ENCODE measurements at places on chromosomes 7 and 10.
A peak's percentile ranks its signal among the peaks of the same experiment; 100 is the strongest.

- peak; percentile 56 for DNase-seq
These were observed 149.0 kb downstream of the TNS3 start for GRCh38 chr7:47432671-47433563.

GRCh38 chr10:114869520-114869892 is 47.9 kb downstream of the FHIP2A start:
- no peak for DNase-seq

GRCh38 chr10:86314616-86315548 is 51.7 kb downstream of the GRID1 start:
- no peak for DNase-seq

GRCh38 chr10:96491303-96491702 is 22.4 kb downstream of the TLL2 start:
- no peak for DNase-seq

GRCh38 chr10:94546901-94547185 is 1.3 kb downstream of the HELLS start:
- DNase-seq, result no peak

DNA sequence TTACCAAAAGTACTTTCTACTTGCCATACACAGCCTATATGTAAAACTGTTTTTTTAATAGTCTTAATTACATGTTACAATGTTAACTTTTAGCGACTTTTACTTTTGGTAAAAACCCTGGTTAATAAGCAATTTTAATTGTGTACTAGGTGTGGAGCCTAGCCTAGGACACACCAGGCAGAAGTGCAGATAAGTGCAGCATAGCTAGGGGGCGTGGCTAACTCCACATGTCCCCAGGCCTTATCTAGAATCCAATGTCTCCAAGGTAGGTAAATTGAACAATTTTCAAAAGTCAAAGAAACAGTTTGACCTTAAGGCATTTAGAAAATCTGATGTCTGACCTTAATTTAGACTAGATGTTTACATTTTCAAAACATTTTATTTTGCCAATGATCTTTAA is 858.7 kb downstream of the CCSER2 start:
- no peak for DNase-seq

GRCh38 chr10:14571866-14572507 is 202.7 kb downstream of the FAM107B start:
- peak; percentile 56 for DNase-seq

- DNase-seq, result no peak
These were observed 107.4 kb downstream of the CLEC2L start for GRCh38 chr7:139630643-139631519.

- no peak for DNase-seq
These were observed 56.6 kb downstream of the PAPSS2 start for GRCh38 chr10:87716348-87716670.

GRCh38 chr7:138980563-138981291 is 462 bp downstream of the KIAA1549 start:
- no peak for DNase-seq

GRCh38 chr10:100364735-100365391 is 17.8 kb downstream of the SCD start:
- DNase-seq, result no peak

DNA sequence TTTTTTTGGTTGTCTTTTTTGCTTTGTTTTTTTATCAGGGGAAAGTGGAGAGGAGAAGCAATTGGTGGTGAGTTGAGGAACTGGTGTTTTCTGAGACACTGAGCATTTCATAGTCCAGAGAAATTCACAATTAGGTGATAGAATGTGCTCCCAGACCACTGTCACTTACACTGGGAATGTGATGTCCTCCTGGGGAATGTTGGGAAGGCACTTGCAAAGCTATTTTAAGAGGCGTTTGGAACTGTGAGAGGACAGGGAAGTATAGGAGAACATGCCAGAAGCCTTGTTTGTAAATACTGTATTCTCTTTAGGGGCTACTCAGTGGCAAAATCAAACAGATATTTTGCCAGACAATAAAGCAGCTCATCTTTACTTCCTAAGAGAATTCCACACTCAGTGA is 16.0 kb downstream of the CHRM2 start:
- no peak for DNase-seq

DNA sequence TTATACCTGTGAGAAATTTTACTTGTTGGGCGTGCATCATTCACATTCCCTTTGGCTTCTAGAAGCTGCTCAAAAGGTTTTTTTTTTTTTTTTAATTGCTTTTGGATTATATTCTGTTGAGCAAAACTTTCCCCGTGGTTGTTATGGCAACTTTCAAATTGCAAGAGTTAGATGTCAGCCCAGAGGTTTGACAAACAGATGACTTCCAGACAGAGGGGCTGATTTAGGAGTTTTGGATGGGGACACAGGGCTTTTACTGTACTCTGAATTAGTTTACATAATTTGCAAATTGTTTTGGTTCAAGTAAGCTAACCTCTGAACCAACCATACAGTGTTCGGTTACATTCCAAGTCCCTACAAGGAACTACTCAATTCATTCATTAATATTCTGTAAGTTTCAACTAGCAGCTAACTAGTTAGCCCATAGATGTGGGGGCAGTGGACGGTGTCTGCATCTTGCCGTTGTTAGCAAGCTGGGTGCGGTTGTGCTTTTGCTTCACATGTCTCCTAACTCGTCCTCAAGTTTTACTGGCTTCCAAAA is 66.4 kb upstream of the JAZF1 start:
- peak; percentile 2 for DNase-seq

- DNase-seq, result no peak
These were observed 67.1 kb upstream of the MAGI2 start for GRCh38 chr7:79520543-79520942.

DNA sequence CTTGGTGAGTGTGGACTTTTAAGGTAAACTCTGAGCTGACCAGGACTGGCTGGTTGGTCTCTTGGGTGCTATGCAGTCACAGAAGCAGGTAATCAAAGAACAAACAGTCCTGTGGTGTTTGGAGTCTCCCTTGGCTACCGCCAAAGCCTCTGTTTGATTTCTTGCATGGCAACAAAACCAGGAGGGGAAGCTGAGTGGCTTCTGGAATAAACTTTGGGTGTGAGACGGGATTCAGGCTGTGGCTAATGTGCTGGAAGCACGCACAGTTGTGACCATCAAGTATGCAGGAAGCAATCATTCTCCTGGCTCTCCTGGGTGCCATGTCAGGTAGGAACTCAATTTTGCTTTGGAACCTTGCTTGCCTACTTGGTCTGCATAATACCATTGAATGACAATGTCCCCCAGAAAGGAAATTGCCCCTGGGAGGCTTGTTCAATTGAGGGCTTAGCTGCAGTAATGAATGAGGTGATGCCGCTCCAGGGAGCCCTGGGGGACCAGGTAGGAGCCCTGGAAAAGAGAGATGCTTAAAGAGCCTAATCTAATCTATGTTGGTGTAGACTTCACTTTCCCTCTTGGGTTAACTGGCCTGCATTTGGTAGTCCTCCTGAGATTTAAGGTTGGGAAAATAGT is at the start of gene CDHR3:
CDHR3 (plus strand) TSS at position 227 of the 630 bp plus-strand sequence; CDS start at position 282, 55 bp downstream.
- no peak for DNase-seq

- peak; percentile 48 for DNase-seq
These were observed 6.7 kb upstream of the SMNDC1 start for GRCh38 chr10:110311357-110311949.

- DNase-seq, result no peak
These were observed 189.3 kb downstream of the POLR1F start for GRCh38 chr7:19519443-19520021.

GRCh38 chr10:12961416-12962205 is 39.9 kb downstream of the CCDC3 start:
- DNase-seq, result peak; percentile 30

GRCh38 chr7:42350801-42351200 is 113.8 kb upstream of the GLI3 start:
- DNase-seq, result no peak

DNA sequence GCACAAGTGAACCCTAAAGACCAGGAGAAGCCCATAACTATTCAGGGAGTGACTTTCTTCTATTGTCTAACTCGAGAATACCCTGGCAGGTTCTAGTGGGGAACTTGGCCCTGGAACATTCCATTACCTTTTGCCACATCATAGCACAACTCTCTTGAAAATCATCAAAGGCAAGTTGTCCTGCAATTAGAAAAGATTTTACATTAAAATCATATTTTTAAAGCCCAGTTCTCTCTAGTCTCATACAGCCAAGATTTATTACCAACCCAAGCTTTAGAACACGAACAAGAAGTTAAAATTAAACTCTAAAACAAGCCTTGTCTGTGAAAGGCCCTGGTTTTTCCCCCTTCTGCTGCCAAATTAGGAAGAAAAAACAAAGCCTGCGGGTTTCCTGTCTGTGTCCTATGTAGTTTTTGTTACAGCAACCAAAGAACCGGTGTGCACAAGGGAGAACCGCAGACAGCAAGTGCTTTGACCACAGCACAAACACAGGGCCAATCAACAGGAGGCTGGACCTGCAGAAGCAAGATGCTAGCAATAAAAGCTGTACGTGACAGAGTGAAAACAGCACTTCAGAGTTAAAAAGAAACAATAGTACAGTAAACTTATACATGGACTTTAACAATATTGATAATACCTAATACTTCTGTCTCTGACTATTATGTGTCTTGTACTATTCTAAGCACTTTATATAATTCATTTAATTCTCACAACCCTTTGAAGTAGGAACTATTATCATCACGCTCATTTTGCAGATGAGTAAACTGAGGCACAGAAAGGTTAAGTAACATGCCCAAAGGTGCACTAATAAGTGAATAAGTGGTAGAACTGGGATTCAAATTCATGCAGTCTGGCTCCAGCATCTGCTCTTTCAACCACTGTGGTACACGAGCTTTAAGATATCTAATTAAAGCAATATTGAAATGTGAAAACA is 65.8 kb downstream of the STK17A start:
- DNase-seq, result no peak

- DNase-seq, result no peak
These were observed 8.5 kb downstream of the CALML3 start for GRCh38 chr10:5533098-5533731.

- DNase-seq, result no peak
These were observed 1.0 kb downstream of the SYPL1 start for GRCh38 chr7:106110885-106111654.

GRCh38 chr10:21398563-21399231 is 126.8 kb downstream of the SKIDA1 start:
- DNase-seq, result no peak

DNA sequence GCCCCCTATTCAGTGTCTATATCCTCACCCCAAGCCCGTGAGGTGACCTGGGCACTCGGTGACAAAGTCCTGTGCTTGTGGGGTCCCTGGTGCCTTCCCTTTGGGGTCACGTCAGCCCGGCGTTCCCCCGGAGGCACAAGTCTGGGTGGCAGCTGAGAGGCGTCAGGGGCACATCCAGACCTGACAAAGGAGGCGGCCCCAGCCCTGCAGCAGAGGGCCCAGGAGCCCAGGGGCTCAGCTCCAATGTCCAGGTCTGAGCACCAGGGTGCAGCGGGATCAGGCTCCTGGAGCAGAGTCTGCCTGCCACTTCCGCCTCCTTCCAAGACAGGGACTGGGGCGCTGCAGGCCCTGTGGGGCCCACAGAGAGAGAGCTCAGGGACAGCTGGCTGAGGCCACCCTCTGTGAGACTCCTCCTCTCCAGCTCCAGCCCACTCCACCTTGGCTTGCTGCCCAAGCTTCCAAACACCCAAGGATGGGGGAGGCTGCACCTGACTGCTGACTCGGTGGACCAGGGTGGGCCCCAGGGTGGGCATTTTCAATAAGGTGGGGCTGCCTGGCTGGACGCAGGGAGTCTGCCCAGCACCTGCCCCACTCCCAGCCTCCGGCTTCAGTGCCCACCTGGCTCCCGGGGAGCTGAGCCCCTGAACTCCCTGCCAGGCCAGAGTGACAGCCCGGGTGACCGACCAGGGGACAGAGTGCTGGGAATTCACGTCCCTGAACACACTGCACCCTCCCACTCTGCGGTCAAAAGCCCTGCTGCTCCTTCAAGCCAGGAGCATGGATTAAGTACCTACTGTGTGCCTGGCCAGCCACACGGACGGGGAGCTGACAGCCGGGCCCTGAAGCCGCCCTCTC is 1.0 kb upstream of the KNDC1 start:
- DNase-seq, result peak; percentile 47

GRCh38 chr10:60714233-60714632 is 64.0 kb upstream of the CDK1 start:
- no peak for DNase-seq

GRCh38 chr7:139588632-139589031 is 65.1 kb downstream of the CLEC2L start:
- DNase-seq, result no peak

DNA sequence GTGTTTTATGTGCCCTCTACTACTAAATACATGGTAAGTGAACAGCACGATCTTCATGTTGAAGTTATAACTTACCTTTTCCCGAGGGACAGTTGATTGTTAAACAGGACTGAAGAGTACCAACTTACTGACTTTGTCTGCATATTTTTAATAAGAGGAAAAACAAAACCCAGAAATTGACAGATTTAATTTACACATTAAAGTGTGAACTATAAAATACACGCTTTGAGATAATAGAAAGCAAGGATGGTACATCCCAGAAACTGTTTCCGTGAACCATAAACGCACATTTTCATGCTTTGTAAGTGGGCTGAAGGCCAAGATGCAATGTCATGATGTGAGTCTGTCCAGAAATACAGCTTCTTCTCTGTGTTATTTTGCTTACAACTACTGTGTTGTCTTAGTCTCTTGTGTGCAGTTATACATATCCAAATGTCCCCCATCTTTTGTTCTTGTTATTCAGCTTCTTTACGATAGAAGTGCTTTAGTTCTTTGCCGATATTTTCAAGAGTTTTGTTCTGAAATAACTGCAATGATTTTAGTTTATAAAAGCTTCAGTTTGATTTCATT is 190.1 kb downstream of the MLLT10 start:
- no peak for DNase-seq

DNA sequence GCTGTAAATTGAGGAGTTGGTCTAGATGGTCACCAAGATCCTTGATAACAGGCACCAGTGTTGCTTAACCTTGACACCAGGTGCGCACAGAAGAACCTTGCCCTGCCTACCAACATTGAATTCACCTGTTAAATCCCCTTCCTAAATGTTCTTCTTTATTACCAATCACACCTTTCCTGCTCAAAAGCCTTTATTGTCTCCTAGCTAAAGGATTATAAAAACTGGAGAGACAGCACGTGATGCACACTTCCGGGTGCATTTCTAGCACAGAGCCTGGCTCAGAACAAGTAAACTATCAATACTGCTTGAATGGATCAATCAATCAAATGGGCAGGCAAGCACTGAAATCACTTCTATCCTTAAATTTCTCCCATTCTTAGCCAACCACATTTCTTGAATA is 56.3 kb downstream of the SVIL start:
- no peak for DNase-seq

GRCh38 chr10:69401416-69401815 is 15.3 kb downstream of the TACR2 start:
- no peak for DNase-seq

GRCh38 chr7:157177983-157178381 is 39.3 kb downstream of the UBE3C start:
- DNase-seq, result no peak

GRCh38 chr10:23742368-23742767 is 303.5 kb downstream of the OTUD1 start:
- no peak for DNase-seq

DNA sequence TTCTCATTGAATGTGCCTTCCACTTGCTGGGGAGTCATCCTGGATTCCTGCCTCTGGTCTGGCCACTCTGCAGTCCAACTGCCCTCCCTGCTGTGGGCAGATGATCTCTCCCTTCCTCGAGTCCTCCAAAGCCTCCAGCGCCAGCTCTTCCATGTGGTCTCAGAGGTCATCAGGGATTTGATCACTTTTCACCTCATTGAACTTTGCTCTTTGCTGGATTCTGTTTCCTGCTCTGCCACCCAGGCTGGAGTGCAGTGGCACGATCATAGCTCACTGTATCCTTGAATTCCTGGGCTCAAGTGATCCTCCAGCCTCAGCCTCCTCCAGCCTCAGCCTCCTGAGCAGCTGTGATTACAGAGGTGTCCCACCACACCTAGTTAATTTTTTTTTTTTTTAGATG is 22.1 kb upstream of the TBXAS1 start:
- no peak for DNase-seq

- no peak for DNase-seq
These were observed 204.7 kb downstream of the EBF3 start for GRCh38 chr10:129759214-129760002.

Data from right lung (tissue), 10 donors.